ENCODE measurements at places on chromosomes 16 and 17. TPM values are rescaled to one million over a fixed set of nuclear protein-coding genes. Genes with fewer than 3 reads are reported as not detected.

Gene C16orf54
- 0.51 TPM for total RNA-seq

Gene ASGR1
- not detected for total RNA-seq

Gene CD79B
- 4.9 TPM for total RNA-seq

Gene CHTF8
- 57.2 TPM for total RNA-seq

Gene TTC19
- 23.3 TPM for total RNA-seq

Gene FBXL16
- not detected for total RNA-seq

Gene MYO15A
- total RNA-seq, result not detected

Gene TMC6
- 41.5 TPM for total RNA-seq

Gene CHST5
- 0.68 TPM for total RNA-seq

Gene SLFN11
- total RNA-seq, result 15.3 TPM

Gene KRT25
- total RNA-seq, result not detected

Gene KIFC3
- 46.1 TPM for total RNA-seq

DNA sequence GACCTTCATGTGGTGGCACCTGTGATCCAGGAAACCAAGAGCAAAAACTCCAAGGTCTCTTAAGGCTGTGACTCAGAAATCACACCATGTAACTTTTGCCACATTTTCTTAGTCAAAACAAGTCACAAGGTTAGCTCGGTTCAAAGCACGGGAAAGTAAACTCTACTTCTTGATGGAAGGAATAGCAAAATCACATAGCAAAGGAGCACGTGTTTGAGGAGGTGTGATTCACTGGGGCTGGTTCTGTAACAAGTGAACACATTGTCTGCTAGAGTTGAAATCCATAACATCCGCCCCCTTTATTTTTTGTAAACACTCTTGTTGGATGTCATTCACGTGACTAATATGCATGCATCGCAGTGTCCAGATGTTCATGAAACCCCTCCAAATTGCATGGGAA, 415.0 kb upstream of the MAF start:
- H3K27ac ChIP-seq, result no peak overlapping the region
- H3K36me3 ChIP-seq, result no peaks in the 10 kb centered on the region
- no peaks in the 10 kb centered on the region for H3K27me3 ChIP-seq
- no peak overlapping the region for H3K4me3 ChIP-seq
- no peaks in the 10 kb centered on the region for H3K4me1 ChIP-seq
- no peak for DNase-seq

- DNase-seq, result no peak
- H3K36me3 ChIP-seq, result no peaks in the 10 kb centered on the region
- peak overlapping the region; percentile 66 for H3K27ac ChIP-seq
- peaks cover 73% of the 10 kb centered on the region for H3K4me1 ChIP-seq
- no peaks in the 10 kb centered on the region for H3K27me3 ChIP-seq
- peak overlapping the region; percentile 35 for H3K4me3 ChIP-seq
These were observed 46.1 kb downstream of the CYTH1 start for GRCh38 chr17:78735832-78736525.

GRCh38 chr17:16380640-16381495, at the start of gene UBB:
Gene UBB, plus strand, starts transcription at chr17:16381091. Its CDS starts 817 bp downstream, at chr17:16381908.
- peak within 1 kb of the TSS; percentile 95 for H3K27ac ChIP-seq
- H3K27me3 ChIP-seq, result no peaks in the 10 kb centered on the region
- peak; percentile 98 for DNase-seq
- H3K4me3 ChIP-seq, result peak within 1 kb of the TSS; percentile 72

GRCh38 chr16:844638-845350, 44.3 kb upstream of the GNG13 start:
- no peaks in the 10 kb centered on the region for H3K36me3 ChIP-seq
- H3K27ac ChIP-seq, result no peak overlapping the region
- DNase-seq, result no peak
- no peaks in the 10 kb centered on the region for H3K27me3 ChIP-seq

DNA sequence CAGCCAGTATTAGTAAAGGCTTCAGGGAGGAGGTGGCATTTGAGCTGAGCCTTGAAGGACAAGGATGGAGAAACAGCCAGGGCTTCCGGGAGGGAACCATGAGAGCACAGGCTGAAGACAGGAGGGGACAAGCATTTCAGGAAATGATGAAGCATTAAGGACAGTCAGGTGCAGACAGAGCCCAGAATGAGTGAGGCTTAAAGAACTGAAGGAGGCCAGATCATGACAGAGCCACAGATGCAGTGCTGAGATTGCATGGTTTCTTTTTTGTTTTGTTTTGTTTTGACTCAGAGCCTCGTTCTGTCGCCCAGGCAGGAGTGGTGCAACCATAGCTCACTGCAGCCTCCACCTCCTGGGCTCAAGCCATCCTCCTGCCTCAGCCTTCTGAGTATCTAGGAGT, 211.5 kb downstream of the SOX9 start:
- no peak for DNase-seq
- no peak overlapping the region for H3K27ac ChIP-seq
- H3K4me3 ChIP-seq, result no peak overlapping the region
- H3K27me3 ChIP-seq, result peaks cover 9% of the 10 kb centered on the region
- no peaks in the 10 kb centered on the region for H3K36me3 ChIP-seq

DNA sequence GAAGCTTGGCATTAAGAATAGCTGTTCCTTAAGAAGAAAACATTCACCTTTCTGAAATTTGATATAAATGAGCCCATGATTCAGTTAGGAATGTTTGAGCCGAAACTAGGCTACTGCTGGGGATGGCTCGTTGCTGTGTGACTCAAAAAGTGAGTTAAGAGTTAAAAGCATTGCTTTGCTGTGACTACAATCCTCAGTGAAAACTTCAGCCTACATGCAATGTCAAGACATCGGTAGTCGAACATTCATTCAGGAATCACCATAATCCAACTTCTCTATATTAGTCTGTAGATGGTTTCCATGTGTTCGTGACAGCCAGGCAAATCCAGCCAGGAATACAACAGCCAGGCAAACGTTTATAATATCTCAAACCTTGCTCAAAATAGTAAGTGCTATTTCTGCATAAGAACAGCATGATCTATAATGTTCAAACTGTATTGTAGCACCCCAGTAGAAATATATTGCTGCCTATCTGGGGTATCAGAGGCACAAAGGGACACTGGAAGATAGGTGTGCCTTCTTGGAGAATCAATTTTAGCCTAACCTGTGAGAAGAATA, 1225.1 kb downstream of the CDH8 start:
- H3K27ac ChIP-seq, result no peak overlapping the region
- no peak overlapping the region for H3K4me3 ChIP-seq
- peaks cover under 1% of the 10 kb centered on the region for H3K4me1 ChIP-seq
- no peaks in the 10 kb centered on the region for H3K27me3 ChIP-seq
- no peak for DNase-seq

- peak; percentile 86 for DNase-seq
- H3K4me1 ChIP-seq, result peaks cover 48% of the 10 kb centered on the region
- no peaks in the 10 kb centered on the region for H3K27me3 ChIP-seq
- H3K27ac ChIP-seq, result peak within 1 kb of the TSS; percentile 99
- H3K36me3 ChIP-seq, result peaks cover 21% of the 10 kb centered on the region
These were observed at the start of gene UBTF for GRCh38 chr17:44219616-44220212. Gene UBTF, minus strand, starts transcription at chr17:44219675. Its CDS starts 1,446 bp downstream, at chr17:44218229.

DNA sequence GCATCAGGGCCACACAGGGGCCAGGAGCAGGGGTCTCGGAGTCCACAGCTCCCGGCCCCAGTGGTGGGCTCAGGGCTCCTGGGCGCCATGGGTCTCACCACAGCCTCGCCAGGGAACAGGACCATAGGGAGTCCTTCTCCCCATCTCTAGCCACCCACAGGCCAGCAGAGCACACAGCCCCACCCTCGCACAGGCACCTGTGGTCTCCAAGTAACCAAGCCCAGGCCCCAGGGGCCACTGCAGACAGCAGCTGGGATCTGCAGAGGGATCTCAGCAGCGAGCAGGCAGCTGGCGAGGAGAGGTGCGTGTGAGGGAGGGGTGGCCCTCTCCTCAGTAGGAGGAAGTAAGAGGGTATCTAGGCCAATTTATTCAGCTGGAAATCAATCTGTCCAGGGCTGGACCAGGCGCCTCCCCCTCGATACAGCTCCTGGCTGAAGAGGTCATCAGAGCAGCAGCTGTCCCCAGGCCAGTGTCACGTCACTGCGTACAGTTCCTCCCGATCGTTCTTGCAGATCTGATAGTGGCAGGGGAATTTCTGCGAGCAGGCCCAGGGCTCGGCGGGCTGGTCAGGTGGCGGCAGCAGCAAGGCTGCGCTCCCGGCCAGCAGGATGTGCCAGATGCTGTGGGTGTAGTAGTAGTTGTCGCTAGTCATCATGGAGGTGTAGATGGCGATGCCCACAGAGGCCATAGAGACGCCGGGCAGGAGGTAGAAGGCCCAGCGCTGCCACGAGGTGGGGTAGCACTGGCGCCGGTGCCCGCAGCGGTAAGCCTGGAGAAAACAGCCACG, 1.4 kb upstream of the MRPL28 start:
- H3K27me3 ChIP-seq, result no peaks in the 10 kb centered on the region
- peaks cover 77% of the 10 kb centered on the region for H3K36me3 ChIP-seq
- no peak for DNase-seq
- no peak overlapping the region for H3K4me3 ChIP-seq
- peaks cover 22% of the 10 kb centered on the region for H3K4me1 ChIP-seq
- H3K27ac ChIP-seq, result no peak overlapping the region

- no peaks in the 10 kb centered on the region for H3K27me3 ChIP-seq
- no peak for DNase-seq
- H3K4me1 ChIP-seq, result peaks cover 16% of the 10 kb centered on the region
- H3K36me3 ChIP-seq, result no peaks in the 10 kb centered on the region
- H3K27ac ChIP-seq, result peak overlapping the region; percentile 55
- no peak overlapping the region for H3K4me3 ChIP-seq
These were observed 9.9 kb downstream of the ZFHX3 start for GRCh38 chr16:73037845-73038570.

DNA sequence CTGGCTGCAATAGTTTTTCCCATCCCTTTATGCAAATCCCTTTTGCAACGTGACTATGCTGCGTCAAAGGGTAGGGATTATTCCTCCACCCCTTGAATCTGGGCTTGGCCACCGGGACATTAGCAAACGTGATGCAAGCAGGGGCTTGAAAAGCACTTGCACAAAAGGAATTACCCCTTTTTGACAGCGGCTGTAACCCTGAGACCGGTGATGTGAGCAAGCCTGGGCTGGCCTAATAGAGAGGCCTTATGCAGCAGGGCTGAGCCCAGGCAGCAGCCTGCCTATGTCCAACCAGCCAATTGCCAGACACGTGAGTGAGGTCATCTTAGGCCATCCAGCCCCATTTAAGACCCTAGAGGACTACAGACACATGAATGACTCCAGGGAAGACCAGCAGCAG, 30.4 kb upstream of the PAFAH1B1 start:
- H3K36me3 ChIP-seq, result no peaks in the 10 kb centered on the region
- H3K4me3 ChIP-seq, result no peak overlapping the region
- no peaks in the 10 kb centered on the region for H3K27me3 ChIP-seq
- H3K27ac ChIP-seq, result no peak overlapping the region
- H3K4me1 ChIP-seq, result no peaks in the 10 kb centered on the region

GRCh38 chr17:43070872-43071271, 45.8 kb downstream of the RND2 start:
- no peak overlapping the region for H3K27ac ChIP-seq
- no peaks in the 10 kb centered on the region for H3K4me1 ChIP-seq
- H3K36me3 ChIP-seq, result peaks cover 8% of the 10 kb centered on the region
- H3K27me3 ChIP-seq, result no peaks in the 10 kb centered on the region
- no peak for DNase-seq

- no peak overlapping the region for H3K27ac ChIP-seq
- DNase-seq, result no peak
- no peaks in the 10 kb centered on the region for H3K27me3 ChIP-seq
These were observed 195.5 kb downstream of the COPRS start for GRCh38 chr17:31663576-31663975.

DNA sequence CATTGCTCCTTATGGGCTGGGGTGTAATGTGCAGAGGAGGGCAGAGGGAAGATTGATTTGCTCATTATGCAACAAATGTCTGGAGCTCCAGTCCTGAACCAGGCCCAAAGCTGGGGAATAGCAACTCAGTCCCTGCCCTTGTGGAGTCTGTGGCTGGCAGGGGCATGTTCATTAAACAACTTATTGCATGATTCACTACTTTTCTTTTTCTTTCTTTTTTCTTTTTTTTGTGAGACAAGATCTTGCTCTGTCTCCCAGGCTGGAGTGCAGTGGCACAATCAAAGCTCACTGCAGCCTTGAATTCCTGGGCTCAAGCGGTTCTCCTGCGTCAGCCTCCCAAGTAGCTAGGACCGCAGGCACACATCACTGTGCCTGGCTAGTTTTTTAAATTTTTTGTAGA, 23.1 kb downstream of the MSI2 start:
- no peaks in the 10 kb centered on the region for H3K27me3 ChIP-seq
- no peaks in the 10 kb centered on the region for H3K4me1 ChIP-seq
- peaks cover 2% of the 10 kb centered on the region for H3K36me3 ChIP-seq
- no peak overlapping the region for H3K4me3 ChIP-seq
- H3K27ac ChIP-seq, result no peak overlapping the region
- no peak for DNase-seq

DNA sequence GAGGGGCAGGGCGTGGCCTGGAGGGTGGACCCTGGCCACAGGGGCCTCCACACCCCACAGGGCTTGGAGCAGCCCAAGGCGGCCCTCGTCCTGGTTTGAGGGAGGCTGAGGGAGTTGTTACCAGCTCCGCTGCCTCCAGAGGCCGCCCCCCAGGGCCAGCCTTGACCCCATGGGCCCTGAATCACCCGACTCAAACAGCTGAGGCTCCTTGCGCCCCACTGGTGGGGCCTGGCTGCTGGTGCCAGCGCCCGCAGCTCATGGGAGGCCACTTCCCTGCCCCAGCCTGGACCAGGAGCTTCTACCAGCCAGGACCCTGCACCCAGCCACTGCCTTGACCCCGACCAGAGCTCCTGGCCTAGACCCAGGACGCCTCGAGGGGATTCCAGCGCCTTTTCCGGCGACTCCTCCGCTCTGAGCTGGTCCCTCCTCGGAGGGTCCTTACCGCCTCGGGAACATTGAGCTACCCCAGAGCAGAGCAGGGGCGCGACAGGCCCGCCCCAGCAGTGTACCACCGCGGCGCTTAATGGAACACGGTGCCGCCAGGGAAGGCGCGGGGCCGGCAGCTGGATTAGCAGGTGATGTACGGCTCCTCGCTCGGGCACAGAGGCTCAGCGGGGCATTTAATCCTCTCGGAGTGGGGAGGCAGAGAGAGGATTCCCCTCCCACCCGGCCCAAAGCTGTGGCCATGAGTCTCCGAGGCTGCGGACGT, 37.2 kb downstream of the GSE1 start:
- peaks cover 12% of the 10 kb centered on the region for H3K4me1 ChIP-seq
- DNase-seq, result no peak
- H3K4me3 ChIP-seq, result no peak overlapping the region
- H3K27me3 ChIP-seq, result no peaks in the 10 kb centered on the region
- peaks cover 28% of the 10 kb centered on the region for H3K36me3 ChIP-seq

DNA sequence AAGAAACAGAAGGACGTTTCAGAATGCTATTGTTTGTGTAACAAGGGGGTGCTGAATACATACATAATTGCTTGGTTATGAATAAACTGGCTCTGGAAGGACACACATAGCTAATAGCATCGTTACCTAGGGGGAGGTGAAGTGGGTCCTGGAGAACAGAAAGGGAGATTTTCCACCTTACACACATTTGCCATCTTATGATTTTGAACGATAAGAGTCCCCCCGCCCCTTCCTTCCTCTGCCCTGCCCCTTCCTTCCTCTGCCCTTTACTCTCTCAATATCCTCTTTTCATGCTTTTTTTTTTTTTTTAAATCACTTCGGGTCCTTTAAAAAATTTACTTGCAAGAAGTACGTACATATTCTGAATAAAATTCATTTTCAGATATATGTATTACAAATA, 902 bp upstream of the DHRS7B start:
- no peaks in the 10 kb centered on the region for H3K36me3 ChIP-seq
- peak overlapping the region; percentile 89 for H3K4me3 ChIP-seq
- no peaks in the 10 kb centered on the region for H3K27me3 ChIP-seq
- no peak overlapping the region for H3K27ac ChIP-seq
- H3K4me1 ChIP-seq, result peaks cover 13% of the 10 kb centered on the region

Measured in heart left ventricle (tissue), 16 donors.